ENCODE measurements at places on chromosomes 7 and 10. TPM values are rescaled to one million over a fixed set of nuclear protein-coding genes. Genes with fewer than 3 reads are reported as not detected.

Gene WBP1L
- total RNA-seq: 25.7 TPM

Gene ZC3HAV1L
- total RNA-seq: 20.2 TPM

Gene LRRC18
- 0.16 TPM for total RNA-seq

Gene WNT8B
- 0.37 TPM for total RNA-seq

Gene GPR37
- total RNA-seq: not detected

Gene SCIN
- total RNA-seq: not detected

Gene KCTD7
- total RNA-seq: 32.6 TPM

Gene CALY
- total RNA-seq: not detected

Gene NPTX2
- total RNA-seq: not detected

Gene MOGAT3
- not detected for total RNA-seq

Gene DYDC1
- not detected for total RNA-seq

Gene MPP7
- total RNA-seq: 13.0 TPM

Gene GIMAP2
- total RNA-seq: 79.0 TPM

Gene ZSWIM8
- 69.3 TPM for total RNA-seq

Gene FGFR2
- not detected for total RNA-seq

Gene COBL
- not detected for total RNA-seq

Gene CTTNBP2
- total RNA-seq: not detected

Gene A1CF
- total RNA-seq: not detected

Gene IL2RA
- total RNA-seq: 177 TPM

Gene ADRB1
- total RNA-seq: 0.29 TPM

Gene PAPOLB
- total RNA-seq: not detected

Gene PPA1
- 175 TPM for total RNA-seq

Gene C10orf53
- total RNA-seq: not detected

Gene TUBAL3
- total RNA-seq: not detected

Gene POM121C
- total RNA-seq: 82.5 TPM

Gene CYP2E1
- total RNA-seq: 0.13 TPM

Gene SPDYE6
- total RNA-seq: not detected

Gene SPRN
- not detected for total RNA-seq

Gene CYP26A1
- total RNA-seq: not detected

Gene TCERG1L
- total RNA-seq: not detected

Gene CRYGN
- total RNA-seq: 0.34 TPM

Gene TMEM270
- total RNA-seq: not detected

Gene CC2D2B
- 0.34 TPM for total RNA-seq

Gene UNCX
- total RNA-seq: not detected

Gene CACNB2
- not detected for total RNA-seq

Gene HOXA4
- total RNA-seq: not detected

Gene SLC18A3
- total RNA-seq: not detected

Gene NEBL
- not detected for total RNA-seq

Gene INA
- total RNA-seq: not detected

Gene OR2A1
- not detected for total RNA-seq

Gene ASB10
- not detected for total RNA-seq

Gene CFAP70
- 0.57 TPM for total RNA-seq

Gene PDE6C
- total RNA-seq: not detected

Gene RNF148
- not detected for total RNA-seq

Gene CPA5
- total RNA-seq: not detected

Gene EIF5AL1
- total RNA-seq: 0.53 TPM

Gene LMBR1
- 49.7 TPM for total RNA-seq

Gene SPDYE11
- total RNA-seq: not detected

Gene TFEC
- 0.73 TPM for total RNA-seq

Gene SPDYE1
- total RNA-seq: not detected

Gene NYAP1
- not detected for total RNA-seq

Gene CLEC2L
- total RNA-seq: not detected

Measured in activated CD8-positive, alpha-beta T cell treated with anti-CD3 and anti-CD28 coated beads, Interleukin-2, amount 10 ng/mL, durations not matched to agents 7 days and 5 days (primary cell).